ENCODE measurements at places on chromosomes 16 and 17.

DNA sequence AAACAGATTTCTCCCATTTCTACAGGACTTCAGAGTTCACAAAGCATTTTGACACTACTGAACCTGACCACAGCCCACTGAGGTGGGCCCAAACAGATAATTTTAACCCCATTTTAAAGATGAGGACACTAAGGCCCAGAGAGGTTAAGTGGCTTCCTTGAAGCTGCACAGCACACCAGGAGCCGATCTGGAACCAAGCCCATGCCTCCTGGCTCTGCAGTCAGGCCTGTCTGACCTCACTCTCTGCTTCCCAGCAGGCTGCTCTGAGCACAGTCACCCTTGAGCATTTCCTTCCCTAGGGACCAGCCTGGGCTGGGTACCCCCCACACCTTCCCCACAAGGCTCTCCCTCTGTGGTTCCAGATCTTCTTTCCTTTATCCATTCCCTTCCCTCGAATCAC, 252.2 kb downstream of the ENGASE start:
- no peak for DNase-seq

DNA sequence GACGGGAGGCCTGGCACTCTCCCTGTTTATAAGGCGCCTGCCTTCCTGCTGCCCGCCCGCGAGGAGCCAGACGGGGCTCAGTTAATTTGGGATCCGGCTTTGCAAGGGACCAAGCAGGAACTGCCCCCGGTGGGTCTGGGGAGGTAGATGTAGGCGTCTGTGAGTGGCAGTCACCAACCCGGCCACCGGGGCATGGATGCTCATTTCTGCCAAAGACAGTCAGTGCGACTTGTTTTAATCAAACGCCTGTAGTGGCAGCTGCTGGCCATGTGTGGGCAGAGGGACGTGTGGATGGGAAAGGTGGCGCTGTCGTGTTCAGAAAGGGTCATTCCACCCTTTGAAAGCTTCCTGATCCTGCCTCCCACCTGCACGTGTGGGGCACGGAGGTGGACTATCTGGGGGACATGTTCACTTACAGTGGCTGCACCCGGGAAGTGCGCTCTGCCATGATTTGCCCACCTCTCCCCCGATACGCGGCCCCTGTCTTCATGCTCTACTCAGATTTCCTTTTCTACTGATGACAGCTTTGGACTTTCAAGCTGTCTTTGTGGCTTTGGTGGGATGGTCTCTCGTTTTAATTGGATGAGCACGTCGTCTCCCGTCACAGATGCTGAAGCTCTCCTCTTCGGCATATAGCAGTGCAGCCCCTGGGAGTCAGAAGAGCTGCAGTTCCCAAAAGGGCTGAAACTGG, 60.3 kb upstream of the CIBAR2 start:
- DNase-seq, result no peak

- no peak for DNase-seq
Observed at GRCh38 chr17:31598921-31599571, 207.6 kb downstream of the RAB11FIP4 start.

GRCh38 chr17:7626956-7627249, 718 bp downstream of the SAT2 start:
- DNase-seq, result no peak

DNA sequence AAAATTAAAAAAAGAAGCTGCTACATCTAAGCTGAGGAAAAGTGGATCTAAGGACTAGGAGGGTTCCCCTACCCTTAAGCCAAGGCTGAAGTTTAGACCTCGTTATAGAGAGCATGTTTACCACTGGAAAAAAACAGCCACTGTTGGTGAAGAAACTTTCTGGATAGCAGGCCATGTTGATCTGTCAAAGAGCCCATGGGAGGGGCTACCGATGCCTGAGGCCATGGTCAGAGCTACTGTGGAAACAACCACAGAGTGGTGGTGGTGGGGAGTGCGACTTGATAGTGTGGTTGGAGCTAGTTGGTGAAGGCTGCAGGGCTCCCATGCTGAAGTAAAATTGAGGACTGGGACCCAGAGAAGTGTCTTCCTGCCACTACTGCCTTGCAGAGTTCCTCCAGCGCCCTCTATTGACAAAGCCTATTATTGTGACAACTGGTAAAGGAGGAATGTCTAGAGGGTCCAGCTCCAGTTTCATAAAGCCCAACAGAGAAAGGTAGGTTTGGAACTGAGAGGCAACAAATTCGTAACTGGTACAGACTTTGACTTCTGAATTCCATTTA, 12.7 kb upstream of the FAM20A start:
- no peak for DNase-seq
